ENCODE measurements at places on chromosomes 1 and 21.

- no peak for DNase-seq
These were observed 254.3 kb upstream of the DAB1 start for GRCh38 chr1:57678138-57678537.

- no peak for DNase-seq
These were observed 95.3 kb downstream of the HIVEP3 start for GRCh38 chr1:41823471-41823870.

DNA sequence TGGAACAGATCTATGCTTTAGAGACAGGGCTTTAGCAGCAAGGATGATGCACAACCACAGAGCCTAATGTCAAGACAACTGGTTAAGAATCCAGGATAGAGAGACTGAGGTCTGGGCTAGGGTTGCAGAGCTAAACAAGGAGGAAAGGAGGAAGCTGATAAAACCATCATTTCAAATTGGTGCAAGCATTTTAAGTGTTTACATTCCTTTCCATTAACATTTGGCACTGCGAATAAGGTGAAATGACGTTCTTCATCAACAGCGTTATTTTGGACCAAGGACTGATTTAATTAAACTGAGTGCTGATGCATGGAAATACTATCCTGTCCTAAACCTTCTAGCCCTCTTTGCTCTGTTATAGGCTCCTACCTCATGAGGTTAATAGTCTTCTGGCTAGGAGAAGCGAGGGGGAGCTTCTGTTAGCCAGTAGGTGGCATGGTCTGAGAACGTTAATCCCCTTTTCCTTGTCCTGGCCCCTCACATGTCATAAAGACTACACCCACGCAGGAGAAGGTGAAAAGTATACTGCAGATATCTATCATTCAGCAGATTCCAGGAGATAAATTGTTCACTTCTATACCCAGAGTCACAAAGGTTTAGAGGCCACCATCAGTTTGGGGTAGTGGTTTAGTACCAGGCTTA, 7.6 kb upstream of the C1orf21 start:
- DNase-seq, result no peak

- no peak for DNase-seq
These were observed 459.9 kb upstream of the NFIA start for GRCh38 chr1:60622486-60622885.

DNA sequence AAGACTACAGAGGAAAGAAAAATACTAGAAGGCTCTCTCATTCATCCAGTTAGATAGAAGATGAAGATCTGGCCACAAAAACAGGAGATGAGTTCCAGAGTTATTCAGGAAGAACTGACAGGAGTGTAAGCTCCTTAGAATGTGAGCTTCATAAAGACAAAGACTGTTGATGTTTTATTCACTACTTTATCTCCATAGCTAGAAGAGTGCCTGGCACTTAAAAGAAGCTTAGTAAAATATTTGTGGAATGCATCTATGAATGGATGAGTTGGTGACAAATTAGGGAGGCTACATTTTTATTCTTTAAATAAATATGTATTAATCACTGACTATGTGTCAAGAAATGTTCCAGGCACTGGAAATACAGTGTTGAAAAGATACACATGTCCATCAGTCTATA, 13.8 kb downstream of the CLDN17 start:
- no peak for DNase-seq

DNA sequence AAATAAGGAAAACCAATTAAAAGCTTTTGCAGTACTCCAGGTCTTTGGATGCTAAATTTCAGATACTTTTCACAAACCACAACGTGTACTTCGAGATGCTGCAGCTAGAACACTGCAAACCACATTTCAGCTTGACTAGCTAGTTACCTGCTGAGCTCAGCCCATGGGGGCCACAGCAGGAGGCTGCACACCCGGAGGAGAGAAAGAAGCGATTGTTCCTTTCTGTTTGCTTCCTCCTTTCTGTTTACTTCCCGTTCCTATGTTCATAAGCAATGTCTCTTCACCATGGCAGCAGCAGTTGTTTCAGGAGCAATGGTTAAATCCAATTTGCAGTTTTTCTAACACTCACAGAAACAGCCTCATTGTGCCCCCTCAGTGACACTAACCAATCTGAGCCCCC, 225.6 kb upstream of the FGGY start:
- no peak for DNase-seq

GRCh38 chr1:184297244-184297750, 89.5 kb upstream of the C1orf21 start:
- no peak for DNase-seq

DNA sequence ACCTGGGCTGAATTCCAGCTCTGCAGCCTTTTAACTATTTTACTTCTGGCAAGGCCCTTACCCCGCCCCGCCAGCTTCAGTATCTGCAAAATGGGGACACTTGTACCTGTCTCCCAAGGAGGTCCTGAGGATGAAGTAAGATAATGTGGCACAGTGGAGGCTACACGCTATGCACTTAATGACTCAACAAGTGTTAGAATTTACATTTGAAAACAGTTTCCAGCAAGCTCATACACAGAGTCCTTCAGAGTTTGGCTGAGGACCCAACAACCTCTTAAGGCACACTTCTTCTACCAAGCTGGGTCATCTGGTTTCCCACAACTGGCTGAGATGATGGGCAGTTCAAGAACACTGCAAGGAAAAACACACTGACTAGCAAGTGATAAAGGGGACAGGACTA, 30.2 kb upstream of the SLC22A15 start:
- no peak for DNase-seq

DNA sequence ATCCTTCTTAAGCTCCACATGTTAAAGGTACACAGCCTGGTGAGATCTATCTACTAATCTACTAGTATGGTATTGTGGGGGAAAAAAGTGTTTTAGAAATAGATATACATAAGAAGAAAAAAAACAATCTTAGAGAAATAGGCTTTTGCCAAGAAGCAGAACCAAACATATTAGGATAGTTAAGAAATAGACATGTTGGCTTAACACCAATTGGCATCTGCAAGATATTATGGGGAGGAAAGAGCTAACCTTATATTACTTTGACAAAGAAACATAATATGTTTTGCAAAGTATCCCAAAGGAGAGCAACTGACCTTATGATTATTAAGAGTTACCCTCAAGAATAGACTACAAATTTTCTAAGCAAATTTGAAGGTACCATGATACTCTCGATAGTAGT, 202.9 kb downstream of the BRINP3 start:
- no peak for DNase-seq

DNA sequence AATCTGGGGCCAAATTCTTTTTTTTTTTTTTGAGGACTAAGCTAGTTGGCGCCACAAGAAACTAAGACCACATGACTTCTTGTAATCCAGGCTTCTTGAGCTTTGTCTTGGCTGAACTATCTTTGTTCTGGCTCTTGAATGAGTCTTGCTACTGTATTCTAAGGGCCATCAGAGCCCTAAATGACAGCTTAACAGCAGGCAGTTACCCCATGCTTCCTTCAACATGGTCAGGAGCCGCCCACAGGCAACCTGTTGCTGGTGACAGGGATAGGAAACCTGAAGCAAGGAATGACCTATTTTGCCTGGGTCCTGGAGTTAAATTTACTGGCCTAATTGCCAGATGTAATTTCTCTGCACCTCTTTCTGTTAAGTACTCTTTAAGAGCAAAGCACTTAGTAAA, 188.2 kb upstream of the PLXNA2 start:
- no peak for DNase-seq

GRCh38 chr1:161730050-161730564, 8.8 kb downstream of the FCRLB start:
- DNase-seq, result no peak

DNA sequence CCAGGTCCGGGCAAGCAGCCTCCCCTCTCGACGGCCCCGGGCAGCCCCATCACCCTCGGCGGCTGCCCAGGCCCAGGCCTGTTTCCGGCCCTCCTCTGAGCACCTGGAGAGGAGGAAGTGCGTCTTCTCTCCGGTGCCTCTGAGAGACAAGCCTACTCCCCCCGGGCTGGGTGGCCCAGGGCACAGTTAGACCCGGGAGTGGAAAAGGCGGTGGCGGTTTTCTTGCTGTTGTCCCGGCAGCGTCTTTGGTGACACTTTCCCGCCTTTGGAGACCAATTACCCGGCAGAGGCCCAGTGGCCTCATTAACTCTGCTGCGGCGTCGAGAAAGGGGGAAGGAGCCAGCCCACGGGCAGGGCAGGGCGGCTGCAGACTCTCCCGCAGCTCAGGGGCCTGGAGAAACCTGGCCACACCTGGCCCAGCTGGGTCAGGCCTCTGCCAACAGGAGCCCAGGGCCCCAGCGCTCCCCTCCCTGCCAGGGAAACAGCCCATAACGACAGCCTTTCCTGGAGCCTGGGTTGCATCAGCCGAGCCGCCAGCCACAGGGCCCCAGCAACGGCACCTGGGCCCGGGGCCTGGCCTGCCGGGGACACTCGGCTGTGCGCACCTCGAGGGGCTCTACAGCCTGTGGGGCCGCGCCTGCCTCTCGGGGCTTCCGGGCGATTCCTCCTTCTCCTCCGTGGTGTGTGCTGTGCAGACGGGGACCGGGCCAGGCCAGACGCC, 28.4 kb upstream of the C1orf159 start:
- peak; percentile 38 for DNase-seq

DNA sequence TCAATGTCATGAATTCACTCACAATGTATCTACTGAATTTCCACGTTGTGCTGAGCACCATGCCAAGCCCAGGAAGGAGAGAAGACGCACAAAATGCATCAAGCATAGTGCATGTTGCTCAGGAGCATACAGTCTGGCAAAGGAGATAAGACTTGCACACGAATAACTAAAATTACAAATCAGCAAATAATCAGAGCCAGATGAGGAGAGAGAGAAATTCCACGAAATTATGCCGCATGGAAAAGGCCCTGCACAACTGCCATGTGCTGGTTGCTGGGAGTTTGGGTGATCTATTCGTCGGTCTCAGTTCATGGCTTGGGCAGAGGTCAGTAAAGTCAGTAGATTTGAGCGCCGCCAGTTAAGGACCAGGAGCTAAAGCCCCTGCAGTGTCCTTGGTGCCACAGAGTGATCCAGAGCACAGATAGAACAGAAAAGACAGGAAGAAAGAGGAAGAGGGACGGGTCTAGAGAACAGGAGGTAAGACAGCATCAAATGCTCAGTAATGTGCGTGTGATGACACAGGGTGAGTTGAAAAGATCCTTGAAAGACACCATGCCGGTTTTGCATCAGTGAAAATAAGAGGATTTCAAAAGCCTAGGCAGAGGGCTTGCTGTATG, 55.1 kb upstream of the ZNF281 start:
- no peak for DNase-seq

DNA sequence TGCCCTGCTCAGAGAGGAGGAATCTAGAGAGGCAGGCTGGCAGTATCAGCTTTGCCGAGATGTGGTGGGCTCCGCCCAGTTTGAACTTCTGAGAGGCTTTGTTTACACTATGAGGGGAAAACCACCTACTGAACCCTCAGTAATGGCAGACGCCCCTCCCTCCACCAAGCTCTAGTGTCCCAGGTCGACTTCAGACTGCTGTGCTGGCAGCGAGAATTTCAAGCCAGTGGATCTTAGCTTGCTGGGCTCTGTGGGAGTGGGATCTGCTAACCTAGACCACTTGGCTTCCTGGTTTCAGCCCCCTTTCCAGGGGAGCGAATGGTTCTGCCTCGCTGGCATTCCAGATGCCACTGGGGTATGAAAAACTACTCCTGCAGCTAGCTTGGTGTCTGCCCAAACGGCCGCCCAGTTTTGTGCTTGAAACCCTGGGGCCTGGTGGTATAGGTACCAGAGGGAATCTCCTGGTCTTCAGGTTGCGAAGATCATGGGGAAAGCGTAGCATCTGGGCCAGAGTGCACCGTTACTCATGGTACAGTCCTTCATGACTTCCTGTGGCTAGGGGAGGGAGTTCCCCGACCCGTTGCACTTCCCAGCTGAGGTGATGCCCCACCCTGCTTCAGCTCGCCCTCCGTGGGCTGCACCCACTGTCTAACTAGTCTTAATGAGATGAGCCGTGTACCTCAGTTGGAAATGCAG, 43.6 kb downstream of the C21orf91 start:
- peak; percentile 28 for DNase-seq

- no peak for DNase-seq
These were observed 73.8 kb upstream of the ZNF678 start for GRCh38 chr1:227489572-227489971.

DNA sequence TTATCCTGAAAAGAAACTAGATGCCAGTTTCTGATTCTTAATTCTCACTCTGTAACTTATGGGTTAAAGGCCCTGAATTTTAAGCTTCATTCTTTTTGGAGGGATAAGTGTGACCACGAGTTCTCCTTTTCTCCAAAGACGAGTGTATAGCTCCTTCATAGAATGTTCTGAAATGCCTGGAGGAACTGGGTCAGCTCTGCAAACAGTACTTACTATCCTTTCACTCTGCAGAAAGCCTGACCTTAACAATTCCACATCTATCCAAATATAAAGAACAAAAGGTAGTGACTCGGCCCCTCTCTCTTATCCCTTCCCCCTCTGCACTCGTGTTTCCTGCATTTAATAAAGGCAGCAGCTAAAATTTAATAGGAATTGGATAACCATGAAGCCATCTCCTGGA, 150.5 kb downstream of the LYPLAL1 start:
- no peak for DNase-seq

DNA sequence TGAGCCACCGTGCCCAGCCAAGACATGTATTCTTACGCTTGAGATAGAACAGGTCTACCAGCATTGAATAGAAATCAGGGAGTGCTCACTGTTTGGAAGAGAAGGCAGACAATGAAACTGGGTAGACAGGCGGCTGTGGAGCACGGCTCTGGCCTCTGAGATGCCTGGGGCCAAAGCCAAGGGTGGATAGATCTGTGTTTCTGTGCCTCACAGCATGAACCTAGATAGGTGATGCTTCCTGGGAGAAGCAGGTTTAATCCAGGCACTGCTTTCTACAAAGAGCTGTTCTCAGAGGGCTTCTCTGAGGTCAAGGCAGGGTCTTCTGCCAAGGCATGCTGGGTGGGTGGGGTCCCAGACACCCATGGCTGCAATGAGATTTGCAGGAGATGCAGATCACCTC, 24.6 kb upstream of the PRSS38 start:
- no peak for DNase-seq

DNA sequence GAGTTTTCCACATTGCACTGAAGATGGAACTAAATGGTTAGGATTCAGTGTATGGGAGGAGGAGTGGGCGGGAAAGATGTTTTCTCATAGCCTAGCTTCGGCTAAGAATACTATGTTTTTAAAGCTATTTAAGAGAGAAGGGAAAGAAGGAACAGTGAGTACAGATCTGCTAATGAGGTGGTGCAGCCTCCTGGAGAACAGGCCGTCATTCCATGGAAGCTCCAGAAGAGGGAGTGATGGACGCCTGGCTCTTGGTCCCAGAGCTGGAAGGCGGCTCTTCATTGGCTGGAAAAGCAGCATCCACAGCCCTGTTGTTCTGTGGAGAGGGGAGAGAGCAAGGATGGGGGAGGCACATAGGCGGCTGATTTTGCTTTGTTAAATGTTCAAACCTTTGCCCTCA, 6.9 kb downstream of the CAMK1G start:
- no peak for DNase-seq

DNA sequence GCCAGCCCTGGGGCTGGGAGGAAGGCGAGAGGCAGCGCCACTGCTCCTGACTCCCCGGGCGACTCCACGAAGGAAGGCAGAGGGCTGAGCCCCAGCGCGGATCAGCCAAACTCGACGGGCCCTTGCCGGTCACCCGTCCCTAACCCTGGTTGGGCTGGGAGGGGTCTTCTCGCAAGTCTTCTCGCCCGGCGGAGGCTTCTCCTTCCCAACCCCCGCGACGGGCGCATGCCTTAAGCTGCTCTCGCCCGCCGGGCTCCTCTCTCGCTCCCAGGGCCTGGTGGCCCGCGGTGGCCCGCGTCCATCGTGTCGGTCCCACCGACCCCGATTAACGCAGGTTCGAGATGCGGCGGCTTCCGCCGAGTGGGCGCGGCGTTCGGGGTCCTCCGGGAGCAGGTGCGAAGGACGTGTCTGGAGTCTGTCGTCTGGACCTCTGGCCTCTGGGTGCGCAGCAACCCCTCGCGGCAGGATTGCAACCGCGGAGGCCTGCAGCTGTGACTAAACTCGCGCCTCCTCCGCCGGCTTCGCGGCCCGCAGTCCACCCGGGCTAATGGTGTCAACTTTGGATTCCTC, 29.0 kb upstream of the PPM1J start:
- DNase-seq, result no peak

Data from activated CD4-positive, alpha-beta T cell treated with anti-CD3 and anti-CD28 coated beads, Interleukin-2, amount 50 U/mL, for 24 hours (primary cell).